ENCODE measurements at places on chromosomes 6 and 20. TPM values are rescaled to one million over a fixed set of nuclear protein-coding genes. Genes with fewer than 3 reads are reported as not detected.

The CCN2 gene
- 83.1 TPM for total RNA-seq

The UBD gene
- not detected for total RNA-seq

The ZBTB2 gene
- total RNA-seq, result 9.3 TPM

The CST5 gene
- total RNA-seq, result not detected

The DNAH8 gene
- 0.89 TPM for total RNA-seq

The CAP2 gene
- 10.2 TPM for total RNA-seq

The BANF2 gene
- not detected for total RNA-seq

The HDGFL1 gene
- not detected for total RNA-seq

The LRP11 gene
- total RNA-seq, result 29.1 TPM

The IL20RA gene
- 10.7 TPM for total RNA-seq

The CNR1 gene
- 1.8 TPM for total RNA-seq

The CALHM6 gene
- 3.4 TPM for total RNA-seq

The TMEM151B gene
- total RNA-seq, result 0.10 TPM

The CCM2L gene
- 3.0 TPM for total RNA-seq
